Activated naive CD8-positive, alpha-beta T cell treated with anti-CD3 and anti-CD28 coated beads for 36 hours (primary cell): ENCODE measurements at places on chromosomes 7 and 10.
A peak's percentile ranks its signal among the peaks of the same experiment; 100 is the strongest.

DNA sequence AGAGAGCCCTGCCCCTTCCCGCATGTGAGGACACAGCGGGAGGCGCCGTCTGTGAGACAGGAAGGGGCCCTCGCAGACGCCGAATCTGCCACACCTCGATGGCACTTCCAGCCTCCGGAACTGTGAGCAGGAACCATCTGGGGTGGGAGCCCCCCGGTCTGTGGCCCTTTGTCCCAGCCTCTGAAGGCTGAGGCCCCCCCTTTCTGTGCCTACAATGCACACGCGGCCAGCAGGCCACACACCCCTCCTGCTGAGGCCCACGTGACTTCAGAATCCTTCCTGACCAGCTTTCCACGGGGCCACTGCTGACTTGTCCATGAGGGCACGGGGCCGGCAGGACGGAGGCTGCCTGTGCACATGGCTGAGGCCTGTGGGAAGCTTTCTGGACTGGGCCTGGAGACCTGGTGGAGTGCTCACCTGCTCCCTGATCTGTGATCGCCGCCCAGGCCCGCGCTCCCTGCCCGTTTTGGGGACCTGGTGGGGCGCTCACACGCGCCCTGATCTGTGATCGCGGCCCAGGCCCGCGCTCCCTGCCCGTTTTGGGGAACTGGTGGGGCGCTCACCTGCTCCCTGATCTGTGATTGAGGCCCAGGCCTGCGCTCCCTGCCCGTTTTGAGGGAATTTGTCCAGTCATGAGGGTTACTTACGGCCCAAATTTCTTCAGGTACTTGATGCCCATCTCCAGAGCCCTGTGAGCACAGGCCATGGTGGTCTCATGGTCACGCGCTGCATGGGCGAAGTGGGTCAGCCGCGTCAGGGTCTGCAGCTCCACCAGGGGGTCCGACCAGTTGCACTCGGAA is 34.3 kb downstream of the CFAP46 start:
- DNase-seq: no peak

DNA sequence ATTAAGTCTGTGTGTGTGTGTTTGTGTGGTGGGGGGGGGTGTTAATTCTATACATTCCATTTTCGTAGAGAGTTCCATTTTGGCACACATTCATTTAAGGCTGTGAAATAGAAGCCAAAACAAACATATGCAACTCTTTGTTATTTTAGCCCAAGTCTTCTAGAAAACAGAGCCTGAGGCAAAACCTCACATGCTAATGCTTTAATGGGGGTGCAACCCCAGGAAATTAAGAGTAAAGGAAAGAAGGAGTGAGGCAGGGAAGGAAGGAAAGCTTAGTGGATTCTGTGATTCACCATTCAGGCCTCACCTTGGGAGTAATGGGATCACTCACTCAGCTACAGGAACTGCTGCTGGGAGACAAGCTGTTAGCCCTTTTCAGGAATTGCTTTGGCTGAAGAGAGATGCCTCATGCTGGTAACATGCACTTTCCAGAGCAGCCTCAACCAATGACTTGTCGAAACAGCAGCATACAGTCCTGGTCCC is 73.0 kb upstream of the CTTNBP2 start:
- DNase-seq: no peak

DNA sequence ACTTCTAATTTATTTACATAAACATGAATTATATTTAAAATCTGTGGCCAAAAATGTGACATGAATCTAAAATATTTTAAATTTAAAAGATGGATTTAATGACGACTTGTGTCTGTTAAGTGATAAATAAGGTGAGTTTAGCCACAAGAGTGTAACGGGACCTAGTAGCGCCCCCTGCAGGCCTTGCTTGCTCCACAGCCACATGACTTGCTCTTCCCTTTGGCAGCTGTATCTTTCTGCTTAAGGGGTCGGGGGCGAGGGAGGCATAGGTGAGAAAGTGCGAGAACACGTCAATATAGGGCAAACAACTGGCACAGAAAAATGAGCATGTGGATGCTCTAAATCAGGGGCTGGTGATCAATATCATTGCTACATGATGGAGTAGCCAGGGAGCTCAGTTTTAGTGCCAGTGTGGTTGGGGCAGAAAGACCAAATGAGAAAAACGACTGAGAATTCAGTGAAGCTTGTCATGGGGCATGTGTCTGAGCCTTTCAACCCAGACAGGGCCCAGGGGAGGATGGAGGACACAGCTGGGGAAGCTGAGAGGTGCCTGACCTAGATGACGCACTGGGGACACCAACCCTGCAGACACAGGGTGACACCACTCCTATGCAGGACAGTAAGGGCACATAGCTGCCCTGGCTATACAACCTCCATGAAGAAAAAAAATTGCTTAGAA is 49.8 kb downstream of the PAXIP1 start:
- peak; percentile 54 for DNase-seq

GRCh38 chr10:126744571-126744970 is 74.1 kb upstream of the C10orf90 start:
- DNase-seq: no peak

DNA sequence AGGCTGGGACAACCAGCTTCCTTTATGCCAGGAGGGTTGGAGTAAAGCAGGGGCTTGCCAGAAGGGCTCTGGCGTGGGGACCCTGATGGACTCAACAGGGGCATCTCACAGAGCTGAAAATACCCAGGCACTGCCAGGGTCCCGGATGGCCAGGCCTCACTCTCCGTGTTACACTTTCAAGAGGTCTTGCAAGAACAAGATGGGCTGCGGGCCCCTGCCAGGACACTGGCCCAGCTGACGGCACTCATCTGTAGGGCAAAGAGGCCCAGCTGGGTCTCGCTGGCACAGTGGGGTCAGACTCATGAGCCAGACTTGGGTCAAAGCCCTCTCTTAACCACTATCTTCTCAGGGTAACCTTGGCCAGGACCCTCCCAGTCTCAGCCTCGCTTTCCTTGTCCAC is 90.9 kb downstream of the FAM53B start:
- no peak for DNase-seq

GRCh38 chr7:139548302-139549028 is 25.0 kb downstream of the CLEC2L start:
- no peak for DNase-seq

- no peak for DNase-seq
These were observed 145.1 kb downstream of the CTNNA3 start for GRCh38 chr10:67550838-67551402.

GRCh38 chr7:141234335-141235105 is 160.7 kb downstream of the TMEM178B start:
- no peak for DNase-seq

GRCh38 chr7:41777894-41778596 is 75.2 kb upstream of the INHBA start:
- no peak for DNase-seq

GRCh38 chr10:36457751-36458150 is 667.6 kb upstream of the ANKRD30A start:
- no peak for DNase-seq

DNA sequence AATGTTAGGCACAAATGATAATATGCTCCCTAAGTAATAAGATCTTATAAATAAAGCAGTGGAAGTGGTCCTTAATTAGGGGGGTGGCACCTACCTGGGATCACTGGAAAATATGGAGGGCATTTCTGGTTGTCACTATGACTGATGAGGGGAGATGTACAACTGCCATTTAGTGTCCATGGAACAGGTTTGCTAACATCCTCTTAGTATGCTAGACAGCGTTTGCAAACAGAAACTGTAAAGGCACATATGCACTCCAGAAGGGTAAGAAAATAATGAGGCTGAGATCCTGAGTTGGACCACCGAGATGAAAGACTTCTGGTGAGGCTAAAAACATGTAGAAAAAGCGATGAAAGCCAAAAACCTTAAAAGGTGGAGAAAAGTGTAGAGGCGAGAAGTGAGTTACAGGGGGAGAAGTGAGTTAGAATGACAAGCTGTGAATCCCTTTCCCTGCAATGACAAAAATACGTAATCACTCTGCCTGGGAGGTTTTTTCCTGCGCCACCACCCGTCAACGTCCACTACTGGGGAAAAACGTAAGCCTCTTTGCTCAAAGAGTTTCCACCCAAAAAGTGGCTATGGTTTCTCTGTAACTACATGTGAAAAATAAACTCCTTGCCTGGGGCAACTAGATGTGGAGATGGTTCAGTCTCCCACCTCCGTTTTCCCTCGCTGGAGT is 767 bp downstream of the KRIT1 start:
- no peak for DNase-seq
